ENCODE measurements at places on chromosomes 7 and 10.

- DNase-seq = no peak
Observed at GRCh38 chr7:22373388-22373787, 16.4 kb upstream of the RAPGEF5 start.

GRCh38 chr10:81874875-81875466 lies at the start of gene NRG3:
TSS of gene NRG3 (plus strand) at chr10:81875194.
- no peak for DNase-seq

GRCh38 chr7:32937344-32938174 lies 19.7 kb upstream of the FKBP9 start:
- DNase-seq = no peak

GRCh38 chr7:46489106-46489505 lies 568.0 kb upstream of the IGFBP3 start:
- no peak for DNase-seq

- DNase-seq = peak; percentile 32
Observed at GRCh38 chr7:138753610-138754009, 44.2 kb upstream of the TMEM213 start.

GRCh38 chr7:50807026-50807730 lies 24.5 kb upstream of the GRB10 start:
- DNase-seq = no peak

- no peak for DNase-seq
Observed at GRCh38 chr10:36717118-36717517, 408.3 kb upstream of the ANKRD30A start.

DNA sequence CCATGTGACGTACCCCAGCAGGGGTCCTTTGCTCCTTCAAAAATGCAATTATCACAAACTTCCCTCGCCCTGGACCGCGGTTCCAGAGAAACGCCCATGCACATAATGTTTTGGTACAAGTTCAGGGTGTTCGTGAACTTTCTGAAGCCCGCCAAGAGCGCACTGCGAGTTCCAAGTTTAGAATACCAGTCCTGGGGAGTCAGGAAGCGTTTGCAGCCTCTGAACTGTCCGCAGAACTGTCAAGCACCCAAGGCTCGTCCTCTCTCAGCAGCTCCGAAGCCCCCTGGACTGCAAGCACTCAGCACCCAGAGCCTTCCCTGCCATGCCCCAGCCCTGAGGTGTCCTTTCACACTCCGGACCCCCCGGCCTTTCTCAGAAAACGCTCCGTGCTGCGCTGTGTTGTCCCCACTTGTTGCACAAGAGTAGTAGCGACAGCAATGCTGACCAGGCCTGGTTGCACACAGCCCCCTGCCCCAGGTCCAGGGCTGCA lies 30.3 kb downstream of the CALML3 start:
- DNase-seq = no peak

- no peak for DNase-seq
Observed at GRCh38 chr10:118666350-118666749, 70.9 kb upstream of the PRLHR start.

- DNase-seq = no peak
Observed at GRCh38 chr7:93968911-93969620, 35.1 kb downstream of the BET1 start.

DNA sequence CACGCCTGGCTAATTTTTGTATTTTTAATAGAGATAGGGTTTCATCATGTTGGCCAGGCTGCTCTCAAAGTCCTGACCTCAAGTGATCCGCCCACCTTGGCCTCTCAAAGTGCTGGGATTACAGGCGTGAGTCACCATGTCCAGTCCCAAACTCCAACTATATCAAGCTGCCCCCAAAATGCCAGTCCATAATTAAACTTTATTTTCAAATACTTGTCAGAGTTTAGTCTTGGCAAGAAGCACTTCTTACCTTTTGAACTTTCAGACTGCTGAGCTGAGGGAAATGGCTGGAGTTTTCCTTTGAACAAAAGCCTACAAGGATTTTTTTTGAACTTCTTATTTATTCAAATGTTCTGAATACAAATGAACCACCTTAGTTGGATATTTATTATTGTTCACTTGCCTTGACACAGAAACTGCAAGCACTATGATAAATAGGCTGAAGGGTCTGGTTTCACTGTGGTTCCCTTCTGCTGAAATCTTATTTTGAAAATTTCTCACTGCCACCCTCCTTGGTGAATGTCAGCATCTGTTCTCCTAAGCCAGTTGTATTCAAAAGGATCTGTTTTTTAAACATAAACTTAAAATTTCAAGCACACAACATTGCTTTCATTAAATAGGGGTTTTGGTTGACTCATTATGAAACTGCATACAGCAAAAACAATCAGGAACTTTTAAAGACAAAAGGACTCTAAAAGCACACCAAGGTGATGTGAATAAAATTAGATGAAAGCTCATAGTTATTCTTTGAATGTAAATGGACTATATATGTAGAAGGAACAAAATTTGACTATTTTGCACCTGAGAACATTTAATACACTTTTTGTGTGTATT lies 101.7 kb upstream of the SLC26A5 start:
- no peak for DNase-seq

DNA sequence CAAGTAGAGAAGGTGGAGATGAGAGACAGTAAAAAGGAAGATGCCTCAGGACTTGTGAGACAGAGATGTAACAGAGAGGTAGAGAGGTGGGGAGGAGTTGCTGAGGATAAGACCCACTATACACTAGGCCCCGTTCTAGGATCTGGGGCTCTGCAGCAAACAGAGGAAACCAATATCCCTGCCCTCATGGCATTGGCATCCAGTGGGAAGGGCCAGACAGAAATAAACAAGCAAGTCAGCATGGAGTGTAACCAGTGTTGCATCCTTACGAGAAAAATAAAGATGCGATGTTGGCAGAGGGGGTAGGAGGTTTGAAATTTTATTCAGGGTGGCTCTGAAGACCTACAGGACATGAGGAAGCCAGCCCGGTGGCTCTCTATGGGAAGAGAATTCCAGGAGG lies 22.0 kb upstream of the EEPD1 start:
- DNase-seq = no peak
